ENCODE measurements at places on chromosomes 6 and 20.
A peak's percentile ranks its signal among the peaks of the same experiment; 100 is the strongest.

DNA sequence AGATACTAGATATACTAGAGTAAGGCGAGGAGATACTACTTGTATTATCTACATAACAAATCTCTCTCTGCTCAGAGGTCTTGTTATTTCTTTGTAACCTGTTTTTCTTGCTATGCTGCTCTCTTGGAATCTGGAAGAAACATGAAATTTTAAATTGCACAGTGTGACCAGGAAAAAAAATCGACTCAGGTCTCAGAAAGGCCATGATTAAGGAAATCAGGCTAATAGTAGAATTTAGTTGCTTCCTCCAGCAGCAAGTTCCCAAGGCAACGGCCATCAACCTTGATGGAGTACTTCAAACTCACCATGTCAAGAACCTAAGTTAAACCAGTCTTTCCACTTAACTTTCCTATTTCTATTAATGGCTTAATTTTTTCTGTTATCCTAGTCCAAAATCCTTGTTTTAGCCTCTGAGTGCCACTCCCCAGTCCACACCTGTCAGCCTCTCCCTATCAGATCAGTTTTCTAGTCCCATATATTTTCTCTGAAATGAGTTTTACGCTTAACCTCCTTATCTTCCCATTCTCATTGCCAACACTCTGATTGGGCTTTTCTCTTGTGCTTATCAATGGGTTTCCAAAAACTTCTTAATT is 87.7 kb upstream of the BEND3 start:
- DNase-seq, result no peak

DNA sequence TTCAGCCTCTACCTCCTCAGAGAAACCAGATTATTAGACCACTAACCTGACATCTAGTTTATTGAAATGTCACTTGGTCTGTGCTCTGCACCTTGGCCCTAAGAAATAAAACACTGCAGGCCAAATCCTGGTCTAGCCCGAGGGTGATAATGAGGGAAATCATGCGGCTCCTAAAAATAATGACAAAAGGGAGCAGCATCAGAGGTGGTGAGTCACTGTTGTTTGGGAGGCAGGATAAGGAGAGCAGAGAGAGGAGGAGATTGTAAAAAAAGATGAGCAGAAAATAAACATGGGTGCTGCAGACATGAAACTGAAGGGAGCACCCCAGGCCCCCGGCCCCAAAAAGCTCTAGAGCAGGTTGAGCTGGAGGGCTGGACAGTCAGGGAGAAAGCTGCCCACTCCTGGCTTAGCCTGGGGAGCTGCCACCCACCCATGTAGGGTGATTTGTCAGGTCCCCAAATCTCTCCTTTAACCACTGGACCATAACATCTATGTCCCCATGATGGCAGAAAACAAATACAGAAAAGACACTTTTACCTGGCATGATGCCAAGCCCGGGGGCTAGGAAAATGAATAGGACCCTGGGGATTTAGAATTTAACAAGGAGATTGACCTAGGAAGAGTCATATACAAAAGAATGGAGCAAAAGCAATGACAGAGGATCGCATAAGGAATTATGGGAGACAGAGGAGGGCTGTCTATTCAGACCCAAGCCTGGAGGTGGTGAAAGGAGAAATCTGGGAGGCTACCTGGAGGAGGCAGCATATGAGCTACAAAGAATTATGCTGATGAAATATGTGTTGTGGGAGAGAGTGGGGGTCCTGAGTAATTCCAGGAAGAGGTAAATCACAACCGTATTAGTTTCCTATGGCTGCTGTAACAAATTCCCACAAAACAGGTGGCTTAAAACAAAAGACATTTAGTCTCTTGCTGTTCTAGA is 103.7 kb downstream of the SNAP25 start:
- no peak for DNase-seq

GRCh38 chr6:137233911-137234863 is 15.0 kb upstream of the IFNGR1 start:
- peak; percentile 91 for DNase-seq

DNA sequence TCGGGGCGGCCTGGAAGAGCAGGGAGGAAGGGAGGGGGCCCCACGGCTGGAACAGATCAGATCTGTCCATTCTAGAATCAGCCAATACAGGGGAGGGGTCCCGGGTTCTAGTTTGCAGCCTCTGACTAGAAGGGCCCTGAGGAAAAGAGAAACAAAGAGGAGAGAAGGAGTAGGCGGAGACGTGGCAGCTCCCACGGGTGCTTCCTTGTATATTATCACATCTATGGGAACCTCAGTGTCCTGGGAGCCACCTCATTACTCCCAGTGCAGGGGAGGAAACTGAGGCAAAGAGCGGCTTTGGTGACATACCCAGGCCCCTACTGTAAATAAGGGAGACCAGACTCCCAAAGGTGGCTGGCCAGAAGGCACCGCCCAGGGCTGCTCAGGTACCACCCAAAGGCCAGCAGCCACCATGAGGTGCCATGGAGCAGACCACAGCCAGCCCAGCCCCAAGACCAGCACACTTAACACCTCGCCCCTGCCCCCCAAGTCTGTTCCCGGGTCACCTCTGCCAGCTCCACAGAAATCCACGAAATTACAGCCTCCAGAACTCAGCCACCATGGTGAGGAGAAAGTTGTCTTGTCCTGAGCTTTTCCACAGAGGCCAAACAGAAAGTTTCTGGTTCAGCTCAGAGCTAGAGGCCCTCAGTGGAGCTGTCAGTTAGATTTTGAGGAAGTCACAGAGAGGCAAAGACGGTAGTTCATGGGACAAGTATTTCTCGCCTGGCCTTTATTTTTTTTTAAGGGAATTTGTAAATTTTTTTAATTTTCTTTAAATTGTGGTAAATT is 2.1 kb downstream of the ZC3H12D start:
- no peak for DNase-seq

- peak; percentile 63 for DNase-seq
Measured at GRCh38 chr6:113375950-113376846, 480.9 kb upstream of the MARCKS start.

- no peak for DNase-seq
Measured at GRCh38 chr6:100905067-100905466, 23.9 kb upstream of the ASCC3 start.

DNA sequence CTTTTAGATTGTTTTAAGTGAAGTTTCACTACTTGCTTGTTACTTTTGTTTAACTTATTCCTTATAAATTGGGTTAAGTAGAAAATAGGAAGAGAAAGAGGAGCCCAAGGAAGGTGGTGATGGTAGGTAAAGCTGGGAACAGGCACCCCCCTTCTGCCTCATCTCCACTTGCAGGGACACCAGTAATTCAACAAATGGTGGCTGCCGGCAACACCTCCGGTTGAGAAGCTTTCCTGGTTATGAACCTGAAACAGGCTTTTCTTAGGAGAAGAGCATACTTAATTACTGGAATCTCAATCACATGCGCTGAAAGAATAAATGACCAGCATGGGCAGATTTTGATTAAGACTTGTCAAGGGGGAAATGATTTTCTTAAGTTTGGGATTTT is 158.9 kb upstream of the ZNF217 start:
- no peak for DNase-seq

GRCh38 chr6:143844006-143844405 is 868 bp downstream of the LTV1 start:
- peak; percentile 6 for DNase-seq

GRCh38 chr6:170043150-170043819 is 247.6 kb downstream of the DLL1 start:
- DNase-seq, result no peak

DNA sequence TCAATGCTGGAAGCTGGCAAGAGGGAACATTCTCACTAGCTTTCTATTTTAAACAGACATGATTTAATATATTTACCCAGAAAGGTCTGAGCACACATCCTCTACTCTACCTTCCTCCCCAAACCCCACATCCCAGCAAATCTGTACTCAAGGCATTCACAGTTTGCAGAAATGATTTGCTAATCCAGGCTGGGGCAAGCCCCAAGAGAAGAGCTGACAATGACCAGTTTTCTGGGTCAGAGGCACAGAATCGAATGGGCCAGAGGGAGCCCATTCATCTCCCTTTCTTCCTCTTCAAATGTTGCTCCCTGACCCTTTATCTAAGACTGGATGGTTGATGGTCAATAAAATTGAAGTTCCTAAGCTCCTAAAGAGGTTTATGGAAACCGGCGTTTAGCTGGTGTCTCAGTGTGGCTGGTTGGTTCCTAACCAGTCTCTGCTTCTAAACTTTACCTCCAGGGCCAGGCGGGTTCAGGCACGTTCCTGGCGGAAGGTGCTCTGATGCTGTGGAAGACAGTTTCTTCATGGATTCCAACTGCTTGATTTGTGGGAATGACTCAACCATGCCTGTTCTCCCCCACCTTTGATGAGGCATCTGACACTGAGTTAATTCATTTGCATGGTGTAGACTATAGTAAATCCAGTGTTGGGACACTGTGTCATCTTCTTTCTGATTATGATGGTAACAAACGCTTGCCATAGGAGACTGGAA is 96.4 kb upstream of the IYD start:
- DNase-seq, result peak; percentile 100

- DNase-seq, result no peak
Measured at GRCh38 chr6:130788954-130789353, 38.3 kb upstream of the SMLR1 start.

DNA sequence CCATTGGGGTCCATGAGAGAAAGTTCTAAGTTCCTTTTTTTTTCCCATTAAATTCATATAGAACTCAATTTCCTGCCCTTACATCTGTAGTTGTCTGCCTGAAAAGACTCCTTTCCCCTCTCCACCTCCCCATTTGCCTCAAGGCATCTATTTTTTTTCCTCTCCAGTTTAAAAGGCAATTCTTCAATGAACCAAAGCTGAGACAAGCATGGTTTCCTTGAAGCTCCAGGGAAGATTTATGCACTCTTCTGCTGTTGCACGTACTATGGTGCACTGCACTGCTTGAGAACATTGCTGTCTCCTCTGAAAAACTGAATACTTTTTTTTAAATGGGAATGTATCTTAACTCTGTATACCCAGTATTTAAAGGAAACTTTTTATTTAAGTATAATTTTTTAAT is 465.2 kb downstream of the CD83 start:
- DNase-seq, result no peak

DNA sequence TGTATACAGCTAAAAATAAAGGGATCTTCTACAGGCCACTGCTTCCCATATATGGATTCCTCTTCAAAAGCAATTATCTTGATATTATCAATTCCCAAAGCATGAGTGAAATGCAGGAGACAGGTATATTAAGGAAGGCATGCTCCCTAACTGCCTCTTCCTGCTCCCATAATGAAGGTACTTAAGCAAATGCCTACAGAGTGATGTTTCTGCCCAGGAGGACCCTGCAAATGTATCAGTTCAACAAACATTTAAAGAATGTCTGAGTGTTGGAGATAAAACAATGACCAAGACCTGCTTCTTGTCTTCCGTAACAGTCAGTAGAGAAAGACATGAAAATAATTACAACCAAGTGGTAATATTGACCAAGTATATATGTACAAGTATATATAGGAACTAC is 4.2 kb downstream of the UBE2J1 start:
- DNase-seq, result no peak

DNA sequence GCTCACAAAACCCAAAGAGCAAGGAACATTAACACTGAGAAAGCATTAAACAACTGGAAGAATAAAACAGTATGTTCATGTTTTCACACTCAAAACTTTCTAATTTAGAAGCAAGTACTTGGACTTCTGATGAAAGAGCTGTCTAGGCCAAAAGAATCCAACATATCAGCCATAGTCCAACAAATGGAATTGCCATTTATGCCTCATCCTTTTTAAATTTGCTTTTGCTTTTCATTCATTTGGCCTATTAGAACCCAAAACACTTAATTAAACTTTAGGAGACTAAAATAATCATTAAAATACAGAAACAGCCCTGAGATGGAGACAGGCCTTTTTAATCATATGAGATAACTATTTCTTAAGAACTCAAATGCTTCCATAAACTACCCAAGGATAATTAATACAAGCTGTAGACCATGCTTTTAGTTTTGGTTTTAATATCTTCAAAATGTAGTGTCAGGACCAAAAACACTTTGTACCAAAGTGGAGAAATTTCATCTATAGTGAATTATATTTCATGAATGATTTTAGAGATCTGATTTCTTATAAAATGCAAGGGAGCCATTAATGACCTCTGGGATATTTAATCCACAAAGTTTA is 166.5 kb downstream of the KIF6 start:
- DNase-seq, result no peak

- no peak for DNase-seq
Measured at GRCh38 chr6:110064744-110065524, 86.8 kb downstream of the GPR6 start.

- DNase-seq, result peak; percentile 28
Measured at GRCh38 chr20:18019068-18019467, 38.6 kb downstream of the OVOL2 start.

DNA sequence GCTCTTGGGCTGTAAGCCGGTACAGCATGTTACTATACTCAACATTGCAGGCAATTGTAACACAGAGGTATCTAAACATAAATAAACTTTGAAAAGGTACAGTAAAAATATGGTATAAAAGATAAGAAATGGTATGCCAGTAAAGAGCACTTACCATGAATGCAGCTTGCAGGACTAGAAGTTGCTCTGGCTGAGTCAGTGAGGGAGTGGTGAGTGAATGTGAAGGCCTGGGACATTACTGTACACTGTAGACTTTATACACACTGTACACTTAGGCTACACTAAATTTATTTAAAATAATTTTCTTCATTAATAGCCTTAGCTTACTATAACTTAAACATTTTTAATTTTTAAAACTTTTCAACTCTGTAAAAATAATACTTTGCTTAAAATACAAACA is 37.8 kb upstream of the ANKEF1 start:
- peak; percentile 67 for DNase-seq

- DNase-seq, result no peak
Measured at GRCh38 chr20:49237531-49237930, 18.3 kb downstream of the DDX27 start.

- DNase-seq, result no peak
Measured at GRCh38 chr6:51600514-51600913, 486.9 kb downstream of the PKHD1 start.

DNA sequence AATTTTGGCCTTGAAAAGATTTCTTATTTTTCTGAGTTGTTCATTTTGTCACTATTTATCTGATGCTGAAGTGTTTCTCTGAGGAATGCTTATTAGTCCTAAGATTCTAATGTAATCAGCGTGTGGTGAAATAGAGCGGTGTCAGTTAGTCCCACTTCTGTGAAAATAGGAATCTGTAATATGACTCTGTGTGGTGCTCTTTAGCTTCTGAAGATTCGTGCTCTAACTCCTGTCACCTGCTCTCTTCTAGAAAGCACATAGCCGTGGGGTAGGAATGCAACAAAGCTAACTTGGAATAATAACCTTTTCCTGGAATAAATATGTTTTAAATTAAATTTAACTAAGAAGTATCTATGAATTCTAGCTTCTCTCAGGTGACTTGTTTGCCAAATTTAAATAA is 90.4 kb downstream of the BCKDHB start:
- DNase-seq, result no peak

DNA sequence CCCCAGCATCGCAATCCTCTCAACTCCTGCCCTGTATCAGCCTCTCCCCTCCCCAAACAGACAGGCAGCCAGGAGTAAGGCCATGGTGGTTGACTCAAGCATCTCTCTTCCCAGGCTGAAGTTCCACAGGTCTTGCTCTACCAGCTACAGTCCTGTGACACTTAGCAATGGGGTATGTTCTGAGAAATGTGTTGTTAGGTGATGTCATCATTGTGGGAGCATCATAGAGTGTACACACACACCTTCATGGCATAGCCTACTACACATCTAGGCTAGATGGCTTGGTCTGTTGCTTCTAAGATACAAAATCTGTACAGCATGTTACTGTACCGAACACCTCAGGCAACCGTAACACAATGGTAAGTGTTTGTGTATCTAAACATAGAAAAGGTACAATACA is 29.5 kb upstream of the BCAS1 start:
- DNase-seq, result no peak

GRCh38 chr6:71496018-71496721 is 207.6 kb downstream of the OGFRL1 start:
- no peak for DNase-seq

All from bronchial epithelial cell (primary cell).